ENCODE measurements at places on chromosomes 12 and 14.

GRCh38 chr14:30982533-30982932 is 42.9 kb upstream of the AP4S1 start:
- H3K27ac ChIP-seq, result no peak overlapping the region
- H3K27me3 ChIP-seq, result no peaks in the 10 kb centered on the region
- H3K4me1 ChIP-seq, result peaks cover 17% of the 10 kb centered on the region
- DNase-seq, result no peak
- H3K36me3 ChIP-seq, result no peaks in the 10 kb centered on the region

- no peaks in the 10 kb centered on the region for H3K27me3 ChIP-seq
- peak overlapping the region; percentile 61 for H3K27ac ChIP-seq
- peaks cover 88% of the 10 kb centered on the region for H3K4me1 ChIP-seq
- H3K36me3 ChIP-seq, result no peaks in the 10 kb centered on the region
These were observed 61.4 kb upstream of the PNMA1 start for GRCh38 chr14:73775339-73776193.

GRCh38 chr14:68246074-68246785 is 426.7 kb downstream of the RAD51B start:
- peaks cover 86% of the 10 kb centered on the region for H3K4me1 ChIP-seq
- H3K36me3 ChIP-seq, result no peaks in the 10 kb centered on the region
- no peaks in the 10 kb centered on the region for H3K27me3 ChIP-seq
- H3K4me3 ChIP-seq, result no peak overlapping the region

DNA sequence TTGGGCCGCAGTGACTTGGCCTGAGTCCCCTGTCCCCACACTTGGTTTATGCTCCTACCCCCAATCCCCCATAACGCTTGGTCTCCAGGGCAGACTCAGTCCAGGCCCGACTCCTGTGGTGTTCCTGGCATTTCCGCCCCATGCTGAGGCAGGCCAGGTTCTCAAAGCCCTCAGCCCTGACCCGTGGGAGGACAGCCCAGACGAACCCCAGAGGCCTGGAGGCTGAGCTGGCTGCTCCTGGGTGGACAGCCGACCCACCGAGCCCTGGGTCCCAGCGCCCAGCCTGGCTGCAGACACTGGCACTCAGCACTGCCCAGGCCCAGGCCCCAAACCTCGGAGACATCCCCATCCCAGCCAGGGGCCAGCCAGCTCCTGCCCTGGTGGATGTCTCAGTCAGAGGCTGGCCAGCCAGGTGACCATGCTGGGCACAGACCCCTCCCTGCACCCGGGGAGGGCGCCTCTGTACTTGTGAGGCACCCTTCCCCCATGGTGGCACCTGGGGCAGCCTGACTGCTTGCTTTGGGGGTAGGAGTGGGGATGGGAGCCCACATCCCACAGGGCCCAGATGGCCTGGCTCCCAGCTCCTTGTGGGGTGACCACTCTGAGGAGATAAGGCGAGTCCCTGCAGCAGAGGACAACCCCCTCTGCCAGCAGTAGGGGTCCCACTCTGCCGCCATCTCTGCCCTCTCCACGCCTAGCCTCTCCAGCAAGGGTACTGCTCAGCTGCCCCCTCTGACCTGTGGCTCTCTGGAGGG is 1.4 kb downstream of the PLD4 start:
- no peaks in the 10 kb centered on the region for H3K36me3 ChIP-seq
- H3K4me1 ChIP-seq, result no peaks in the 10 kb centered on the region
- H3K27ac ChIP-seq, result no peak overlapping the region
- no peak for DNase-seq
- H3K4me3 ChIP-seq, result no peak overlapping the region

- H3K4me1 ChIP-seq, result peaks cover 6% of the 10 kb centered on the region
- H3K27me3 ChIP-seq, result no peaks in the 10 kb centered on the region
- H3K4me3 ChIP-seq, result no peak overlapping the region
- H3K36me3 ChIP-seq, result no peaks in the 10 kb centered on the region
- DNase-seq, result no peak
- H3K27ac ChIP-seq, result no peak overlapping the region
These were observed 172.2 kb downstream of the PRKD1 start for GRCh38 chr14:29755311-29756018.

- H3K4me3 ChIP-seq, result no peak overlapping the region
- H3K27ac ChIP-seq, result no peak overlapping the region
- no peaks in the 10 kb centered on the region for H3K27me3 ChIP-seq
- no peaks in the 10 kb centered on the region for H3K36me3 ChIP-seq
These were observed 75.6 kb downstream of the MED13L start for GRCh38 chr12:116201908-116202307.

GRCh38 chr14:29906256-29906870 is 21.3 kb downstream of the PRKD1 start:
- no peaks in the 10 kb centered on the region for H3K27me3 ChIP-seq
- H3K4me3 ChIP-seq, result no peak overlapping the region
- H3K27ac ChIP-seq, result no peak overlapping the region
- peaks cover 6% of the 10 kb centered on the region for H3K4me1 ChIP-seq

- H3K4me3 ChIP-seq, result no peak overlapping the region
- H3K36me3 ChIP-seq, result no peaks in the 10 kb centered on the region
- H3K27ac ChIP-seq, result no peak overlapping the region
- no peak for DNase-seq
- H3K27me3 ChIP-seq, result peaks cover 30% of the 10 kb centered on the region
These were observed 190.6 kb downstream of the TTC8 start for GRCh38 chr14:89015016-89015415.

GRCh38 chr12:9667403-9668160 is 1.9 kb upstream of the CLEC2D start:
- H3K36me3 ChIP-seq, result peaks cover 26% of the 10 kb centered on the region
- no peak overlapping the region for H3K27ac ChIP-seq
- no peak for DNase-seq
- no peaks in the 10 kb centered on the region for H3K27me3 ChIP-seq
- H3K4me3 ChIP-seq, result no peak overlapping the region
- H3K4me1 ChIP-seq, result peaks cover 11% of the 10 kb centered on the region

DNA sequence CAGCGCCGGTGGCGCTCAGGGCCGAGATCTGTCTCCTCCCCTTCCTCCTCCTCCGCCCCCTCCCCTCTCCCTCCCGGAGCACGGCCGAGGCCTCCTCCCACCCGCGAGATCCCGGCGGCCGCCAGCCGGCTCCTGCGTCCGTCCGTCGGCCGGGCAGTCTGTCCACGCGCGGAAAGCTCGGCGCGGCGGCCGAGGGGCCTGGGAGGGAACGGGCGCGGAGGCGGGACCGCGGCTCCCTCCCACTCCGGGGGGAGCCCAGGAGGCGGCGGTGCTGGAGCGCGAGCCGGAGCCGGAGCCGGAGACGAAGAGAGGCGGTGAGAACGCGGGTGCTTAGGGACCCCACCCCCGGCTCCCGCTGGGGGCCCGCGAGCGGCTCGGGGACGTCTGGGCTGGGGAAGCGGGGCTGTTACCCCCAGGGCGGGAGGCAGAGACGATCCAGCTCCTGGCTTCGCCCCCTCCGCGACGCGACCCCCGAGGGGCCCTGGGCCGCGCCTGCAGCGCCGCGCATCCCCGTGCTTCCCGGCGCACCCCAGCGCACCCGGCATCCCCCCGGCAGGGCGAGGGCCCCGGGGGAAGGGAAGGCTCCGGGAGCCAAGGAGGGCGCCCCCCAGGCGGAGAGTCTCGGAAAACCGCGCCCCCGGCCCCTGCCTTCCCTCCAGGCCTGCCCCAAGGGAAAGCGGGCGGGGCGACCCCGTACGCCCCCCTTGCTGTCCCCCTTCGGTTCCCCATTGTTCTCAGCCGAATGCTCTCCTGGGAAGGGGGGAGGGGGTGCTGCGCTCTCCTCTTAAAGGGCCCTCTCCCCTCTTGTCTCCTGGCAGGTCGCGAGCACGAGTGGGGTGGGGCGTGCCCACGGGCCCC is at the start of gene DTX1:
Gene DTX1 (plus strand): TSS at position 100 of the 858 bp plus-strand sequence. CDS start 1,463 bp downstream, outside the sequence.
- H3K27me3 ChIP-seq, result peaks cover 94% of the 10 kb centered on the region
- peak within 1 kb of the TSS; percentile 73 for H3K4me3 ChIP-seq
- H3K4me1 ChIP-seq, result peaks cover 16% of the 10 kb centered on the region
- peak within 1 kb of the TSS; percentile 42 for H3K27ac ChIP-seq
- H3K36me3 ChIP-seq, result no peaks in the 10 kb centered on the region

DNA sequence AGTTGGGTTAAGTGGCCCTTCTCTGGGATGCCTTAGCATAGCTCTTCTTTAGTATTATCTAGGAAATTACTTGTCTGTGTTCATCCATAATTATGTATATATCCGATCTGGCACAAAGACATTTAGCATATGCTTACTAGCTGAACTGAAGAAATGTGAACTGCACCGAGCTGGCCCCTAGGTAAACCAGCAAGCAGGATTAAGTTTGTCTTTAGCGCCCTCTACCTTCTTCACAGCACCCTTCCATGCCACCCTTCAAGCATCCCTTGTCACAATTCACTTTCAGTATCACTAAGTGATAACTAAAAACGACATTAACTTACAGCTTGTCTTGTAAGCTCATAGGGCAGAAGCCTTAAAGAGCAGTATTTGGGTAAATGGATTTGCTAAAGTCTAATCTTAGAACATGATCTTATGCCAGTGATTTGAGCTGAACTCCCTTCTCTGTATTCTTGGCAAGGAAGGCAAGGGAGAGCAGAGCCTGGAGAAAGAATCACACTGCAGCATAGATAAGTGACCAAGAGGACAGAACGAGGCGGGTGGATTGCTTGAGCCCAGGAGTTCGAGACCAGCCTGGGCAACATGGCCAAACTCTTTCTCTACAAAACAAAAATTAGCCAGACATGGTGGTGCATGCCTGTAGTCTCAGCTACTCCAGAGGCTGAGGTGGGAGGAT is 2.6 kb upstream of the HAL start:
- no peak overlapping the region for H3K4me3 ChIP-seq
- H3K36me3 ChIP-seq, result peaks cover 37% of the 10 kb centered on the region
- no peaks in the 10 kb centered on the region for H3K4me1 ChIP-seq
- DNase-seq, result no peak
- H3K27me3 ChIP-seq, result no peaks in the 10 kb centered on the region

DNA sequence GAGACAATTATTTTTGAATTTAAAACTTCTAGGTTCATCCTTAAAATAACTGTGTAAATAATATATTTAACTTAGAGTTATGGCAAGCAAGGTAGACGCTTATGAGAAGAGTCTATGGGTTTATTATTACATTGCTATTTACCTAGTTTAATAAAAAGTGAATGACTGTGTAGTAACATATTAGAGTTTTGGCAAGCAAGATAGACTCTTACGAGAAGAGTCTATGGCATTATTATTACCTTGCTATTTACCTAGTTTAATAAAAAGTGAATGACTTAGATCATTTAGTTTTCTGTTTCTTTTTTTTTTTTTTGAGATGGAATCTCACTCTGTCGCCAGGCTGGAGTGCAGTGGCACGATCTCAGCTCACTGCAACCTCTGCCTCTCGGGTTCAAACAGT is 3.8 kb downstream of the RNF34 start:
- peaks cover 41% of the 10 kb centered on the region for H3K4me1 ChIP-seq
- H3K4me3 ChIP-seq, result no peak overlapping the region

GRCh38 chr14:81801921-81802320 is 268.3 kb upstream of the SEL1L start:
- no peaks in the 10 kb centered on the region for H3K27me3 ChIP-seq
- no peaks in the 10 kb centered on the region for H3K36me3 ChIP-seq
- H3K4me3 ChIP-seq, result no peak overlapping the region
- H3K27ac ChIP-seq, result no peak overlapping the region
- no peak for DNase-seq

- H3K4me3 ChIP-seq, result peak overlapping the region; percentile 89
- peak overlapping the region; percentile 91 for H3K27ac ChIP-seq
- no peaks in the 10 kb centered on the region for H3K27me3 ChIP-seq
- H3K36me3 ChIP-seq, result peaks cover 21% of the 10 kb centered on the region
These were observed 1.3 kb upstream of the ESYT1 start for GRCh38 chr12:56126732-56127239.

DNA sequence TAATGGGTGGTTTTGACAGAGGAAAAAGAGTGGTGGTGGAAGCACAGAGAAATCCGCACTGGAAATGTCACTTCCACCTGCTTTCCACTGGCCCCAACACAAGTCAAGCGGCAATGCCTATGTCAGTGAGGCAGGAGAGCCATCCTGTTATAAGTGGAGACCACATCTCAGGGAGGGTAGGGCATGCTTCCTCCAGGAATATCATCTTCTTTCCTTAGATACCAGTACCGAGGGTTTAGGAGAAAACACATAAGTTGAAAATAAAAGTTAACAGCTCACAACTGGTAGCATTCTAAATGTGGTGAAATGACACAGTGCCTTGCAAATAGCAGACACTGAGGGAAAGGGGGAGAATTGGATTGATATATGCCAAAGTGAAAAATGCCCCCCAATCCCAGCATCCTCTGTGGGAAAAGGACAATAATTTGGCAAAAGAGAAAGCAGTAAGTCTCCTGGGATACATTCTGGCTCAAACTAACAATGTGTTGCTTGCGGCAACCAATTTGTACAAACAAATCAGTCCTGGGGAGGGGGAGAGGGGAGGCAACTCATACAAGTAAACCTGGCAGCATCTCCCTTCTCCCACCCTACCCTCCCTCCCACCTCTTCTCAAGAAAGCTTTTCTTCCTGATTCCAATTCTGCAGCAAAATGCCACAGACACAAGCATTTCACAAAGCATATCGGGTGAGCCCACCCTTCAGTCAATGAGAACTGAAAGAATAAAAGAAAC is 57.1 kb downstream of the STON2 start:
- peaks cover 14% of the 10 kb centered on the region for H3K4me1 ChIP-seq
- no peaks in the 10 kb centered on the region for H3K36me3 ChIP-seq
- no peak for DNase-seq
- H3K27ac ChIP-seq, result peak overlapping the region; percentile 67
- peaks cover 5% of the 10 kb centered on the region for H3K27me3 ChIP-seq
- H3K4me3 ChIP-seq, result no peak overlapping the region

GRCh38 chr12:75334384-75335030 is at the start of gene GLIPR1L1:
TSS of gene GLIPR1L1 (plus strand) at chr12:75334670. CDS start at chr12:75334729, 59 bp downstream.
- peaks cover 12% of the 10 kb centered on the region for H3K4me1 ChIP-seq
- peak within 1 kb of the TSS; percentile 63 for H3K4me3 ChIP-seq
- H3K36me3 ChIP-seq, result no peaks in the 10 kb centered on the region
- H3K27me3 ChIP-seq, result no peaks in the 10 kb centered on the region
- H3K27ac ChIP-seq, result peak within 1 kb of the TSS; percentile 46
- DNase-seq, result peak; percentile 77

GRCh38 chr14:53912021-53912420 is 44.6 kb downstream of the BMP4 start:
- peaks cover 7% of the 10 kb centered on the region for H3K4me1 ChIP-seq
- H3K27ac ChIP-seq, result no peak overlapping the region
- no peaks in the 10 kb centered on the region for H3K36me3 ChIP-seq

- H3K4me1 ChIP-seq, result peaks cover 26% of the 10 kb centered on the region
- H3K36me3 ChIP-seq, result no peaks in the 10 kb centered on the region
- DNase-seq, result no peak
- H3K4me3 ChIP-seq, result no peak overlapping the region
- H3K27me3 ChIP-seq, result peaks cover 36% of the 10 kb centered on the region
These were observed 218.9 kb upstream of the CDKN3 start for GRCh38 chr14:54177641-54178621.

GRCh38 chr12:104577581-104577981 is 120.8 kb downstream of the CHST11 start:
- H3K27me3 ChIP-seq, result no peaks in the 10 kb centered on the region
- H3K36me3 ChIP-seq, result no peaks in the 10 kb centered on the region
- H3K4me3 ChIP-seq, result no peak overlapping the region

GRCh38 chr12:7832059-7832696 is 40.5 kb downstream of the SLC2A14 start:
- H3K36me3 ChIP-seq, result no peaks in the 10 kb centered on the region
- H3K4me1 ChIP-seq, result no peaks in the 10 kb centered on the region
- no peak overlapping the region for H3K27ac ChIP-seq

- H3K4me1 ChIP-seq, result no peaks in the 10 kb centered on the region
- DNase-seq, result no peak
- no peak overlapping the region for H3K4me3 ChIP-seq
- H3K36me3 ChIP-seq, result no peaks in the 10 kb centered on the region
- H3K27ac ChIP-seq, result no peak overlapping the region
- H3K27me3 ChIP-seq, result peaks cover 22% of the 10 kb centered on the region
These were observed 35.2 kb upstream of the TCL1B start for GRCh38 chr14:95651028-95651427.

All from left ventricle myocardium inferior (tissue), 1 donor.